ENCODE measurements at places on chromosomes 5 and 9. TPM values are rescaled to one million over a fixed set of nuclear protein-coding genes. Genes with fewer than 3 reads are reported as not detected.

MEGF10 gene
- total RNA-seq, result 1.1 TPM

- DNase-seq, result no peak
Measured at GRCh38 chr9:69194702-69195418, 20.8 kb downstream of the TJP2 start.

DNA sequence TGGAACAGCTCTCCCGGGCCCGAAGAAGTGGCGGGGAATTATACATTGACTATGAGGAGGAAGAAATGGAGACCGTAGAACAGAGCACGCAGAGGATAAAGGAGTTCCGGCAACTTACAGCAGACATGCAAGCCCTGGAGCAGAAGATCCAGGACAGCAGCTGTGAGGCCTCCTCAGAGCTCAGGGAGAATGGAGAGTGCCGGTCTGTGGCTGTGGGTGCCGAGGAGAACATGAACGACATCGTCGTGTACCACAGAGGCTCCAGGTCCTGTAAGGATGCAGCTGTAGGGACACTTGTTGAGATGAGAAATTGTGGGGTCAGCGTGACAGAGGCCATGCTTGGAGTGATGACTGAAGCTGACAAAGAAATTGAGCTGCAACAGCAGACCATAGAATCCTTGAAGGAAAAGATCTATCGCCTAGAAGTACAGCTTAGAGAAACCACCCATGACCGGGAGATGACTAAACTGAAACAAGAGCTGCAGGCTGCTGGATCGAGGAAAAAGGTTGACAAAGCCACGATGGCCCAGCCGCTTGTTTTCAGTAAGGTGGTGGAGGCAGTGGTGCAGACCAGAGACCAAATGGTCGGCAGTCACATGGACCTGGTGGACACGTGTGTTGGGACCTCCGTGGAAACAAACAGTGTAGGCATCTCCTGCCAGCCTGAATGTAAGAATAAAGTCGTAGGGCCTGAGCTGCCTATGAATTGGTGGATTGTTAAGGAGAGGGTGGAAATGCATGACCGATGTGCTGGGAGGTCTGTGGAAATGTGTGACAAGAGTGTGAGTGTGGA, 129.5 kb upstream of the DMRT1 start:
- no peak for DNase-seq

GRCh38 chr5:146378986-146379385, 40.3 kb downstream of the POU4F3 start:
- no peak for DNase-seq

GRCh38 chr9:122133263-122133983, 26.2 kb downstream of the NDUFA8 start:
- DNase-seq, result peak; percentile 69

DNA sequence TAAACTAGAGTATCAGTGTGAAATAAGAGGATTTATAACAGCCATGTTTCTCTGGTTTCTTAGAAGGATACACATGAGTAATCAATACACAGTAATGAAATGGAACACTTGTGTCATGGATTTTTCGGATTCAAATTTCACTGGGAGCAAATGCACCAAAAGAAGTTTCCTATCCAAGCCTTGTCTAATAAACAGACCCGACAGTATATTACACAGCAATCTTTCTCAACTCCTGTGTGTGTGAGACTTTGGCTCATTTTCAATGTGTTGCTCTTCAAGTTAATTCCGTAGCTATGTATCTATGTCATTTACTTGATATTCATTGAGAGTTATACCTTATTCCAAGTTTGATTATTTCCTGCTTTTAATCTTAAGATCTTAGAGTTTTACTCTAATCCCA, 930.2 kb downstream of the MAT2B start:
- DNase-seq, result no peak

Data from left cardiac atrium (tissue), 4 donors.